AG09319 (cell line): ENCODE measurements at places on chromosomes 6 and 20.

DNA sequence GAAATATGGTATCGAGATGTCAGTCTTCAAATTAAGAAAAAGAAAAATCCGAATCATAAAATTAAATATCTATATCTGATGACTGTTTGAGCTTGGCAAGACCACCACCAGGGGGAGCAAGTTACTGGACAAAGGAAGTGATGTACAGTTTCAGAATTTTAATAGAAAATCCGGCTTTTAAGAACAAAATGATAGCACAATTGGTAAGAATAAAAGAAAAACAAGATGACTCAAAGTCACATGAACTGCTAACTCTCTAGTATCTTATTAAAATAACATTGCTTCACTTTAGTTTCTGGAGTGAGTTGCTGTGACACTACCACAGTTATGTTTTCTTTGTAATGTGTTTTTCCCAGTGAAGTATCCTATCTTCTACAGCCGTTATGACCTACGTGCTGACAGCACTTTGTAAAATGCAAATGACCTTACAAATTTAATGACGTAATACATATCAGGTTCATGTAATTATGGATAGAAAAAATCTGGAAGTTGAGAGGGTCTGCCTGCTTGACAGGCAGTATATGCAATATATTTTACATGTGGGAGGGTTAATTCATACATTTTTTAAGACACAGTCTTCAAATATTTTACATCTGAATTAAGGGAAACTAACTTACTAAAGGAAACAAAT is 405.3 kb upstream of the HS3ST5 start:
- DNase-seq, result peak; percentile 2

DNA sequence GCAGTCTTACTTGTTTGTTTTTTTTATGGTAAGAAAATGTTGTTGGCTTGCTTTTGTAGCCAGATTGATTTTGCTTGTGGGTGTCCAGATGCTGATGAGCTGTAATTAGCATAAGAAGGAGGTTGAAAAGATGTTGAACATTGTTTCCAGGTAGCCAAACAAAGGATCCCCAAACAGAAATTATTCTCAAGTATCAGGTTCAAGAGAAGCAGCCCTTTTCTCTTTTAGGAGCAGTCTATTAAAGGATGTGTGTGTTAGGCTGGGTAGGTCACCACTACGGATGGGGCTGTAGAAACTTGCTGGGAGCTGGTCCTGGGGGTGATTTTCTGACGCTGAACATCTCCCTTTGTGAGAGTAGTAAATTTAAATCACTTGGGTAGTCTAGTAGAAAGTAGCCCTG is 86.9 kb upstream of the VSTM2L start:
- no peak for DNase-seq

DNA sequence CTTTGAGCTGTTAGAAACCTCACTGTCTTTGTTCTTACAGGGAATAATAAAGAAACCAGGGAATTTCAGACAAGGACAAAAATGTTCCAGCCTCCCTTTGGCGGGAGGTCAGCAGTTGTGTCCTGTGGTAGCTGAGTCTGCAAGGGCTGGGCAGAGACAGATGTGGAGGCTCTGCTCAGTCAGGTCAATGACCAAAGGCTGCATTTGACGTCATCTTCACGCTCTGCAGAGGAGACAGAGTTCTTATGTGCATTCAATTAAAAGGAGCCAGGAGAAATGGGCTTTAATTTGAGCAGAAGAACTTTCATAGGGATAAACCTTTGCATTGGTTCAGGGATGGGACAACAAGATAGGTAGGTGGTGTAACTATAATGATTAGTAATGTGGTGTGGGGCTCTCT is 45.1 kb upstream of the FOXA2 start:
- no peak for DNase-seq

DNA sequence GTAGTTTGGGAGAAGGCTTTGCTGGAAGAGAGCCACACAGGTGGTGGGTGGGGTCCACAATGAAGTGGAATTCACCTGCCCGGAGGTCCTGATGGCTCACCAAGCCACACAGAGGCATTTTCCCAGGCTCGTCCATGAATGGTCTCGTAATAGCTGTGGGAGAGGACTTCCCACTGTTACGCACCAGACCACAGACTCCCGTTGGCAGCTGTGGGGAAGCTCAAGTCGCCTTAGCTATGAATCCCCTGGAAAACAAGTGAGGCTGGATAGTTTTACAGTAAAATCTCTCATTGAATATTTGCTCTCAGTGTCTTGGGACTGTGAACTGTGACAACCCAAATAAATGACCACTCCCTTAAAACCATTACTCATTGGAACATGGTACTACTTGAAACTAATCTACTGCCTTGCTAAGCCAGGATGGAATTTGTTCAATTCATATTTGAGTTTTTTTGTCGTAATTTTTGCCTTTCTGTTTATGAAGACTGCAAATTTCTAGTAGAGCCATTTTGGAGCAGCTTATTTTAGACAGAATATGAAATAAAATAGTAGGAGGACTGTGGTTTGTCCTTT is 79.4 kb downstream of the JAG1 start:
- no peak for DNase-seq

DNA sequence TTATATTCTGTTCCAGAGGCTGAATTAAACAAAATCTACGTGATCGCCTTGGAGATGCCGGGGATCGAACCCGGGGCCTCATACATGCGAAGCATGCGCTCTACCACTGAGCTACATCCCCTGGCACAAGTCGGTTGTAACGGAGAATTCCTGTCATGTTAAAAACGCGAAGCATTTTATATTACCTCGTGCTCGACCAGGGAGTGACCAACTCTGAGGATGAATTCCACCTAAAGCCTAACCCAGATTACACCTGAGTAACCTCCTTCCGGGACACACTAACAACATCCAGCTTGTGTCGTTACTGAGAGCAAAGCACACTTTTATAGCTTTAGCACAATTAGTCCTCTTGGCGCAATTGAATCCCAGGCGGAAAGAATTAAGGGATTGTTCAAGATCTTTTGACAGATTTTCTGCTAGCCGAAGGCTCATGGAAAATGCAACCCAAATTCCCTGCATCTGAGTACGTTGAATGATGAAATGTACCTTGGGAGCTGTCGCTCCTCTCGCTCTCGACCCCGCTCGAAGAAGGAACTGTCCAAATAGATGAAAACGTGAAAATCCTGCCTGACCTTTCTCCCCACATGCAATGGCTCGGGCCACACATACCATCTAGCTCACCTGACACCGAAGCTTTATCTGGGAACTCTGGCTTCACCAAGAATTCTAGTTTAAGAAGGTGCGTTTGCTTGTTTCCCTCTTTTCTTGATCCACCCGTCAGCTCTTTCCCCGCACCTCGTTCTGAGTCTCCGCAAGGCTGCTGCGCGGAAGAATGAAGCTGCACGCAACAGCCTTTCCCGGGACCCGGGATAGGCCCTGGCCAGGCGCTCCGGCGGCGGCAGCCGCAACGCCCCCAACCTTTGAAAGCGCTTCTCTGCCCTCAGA is 148.3 kb downstream of the GPX5 start:
- peak; percentile 37 for DNase-seq

GRCh38 chr6:30618270-30618797 is 694 bp downstream of the MRPS18B start:
- no peak for DNase-seq

GRCh38 chr20:44832724-44833123 is 22.4 kb upstream of the RIMS4 start:
- no peak for DNase-seq

- DNase-seq, result no peak
Measured at GRCh38 chr6:101322921-101323320, 70.6 kb upstream of the GRIK2 start.
